ENCODE measurements at places on chromosomes 7 and 10.

GRCh38 chr10:78821052-78821451, 247.7 kb upstream of the ZMIZ1 start:
- DNase-seq, result no peak

GRCh38 chr7:78539825-78540224, 741.3 kb downstream of the PHTF2 start:
- DNase-seq, result no peak

DNA sequence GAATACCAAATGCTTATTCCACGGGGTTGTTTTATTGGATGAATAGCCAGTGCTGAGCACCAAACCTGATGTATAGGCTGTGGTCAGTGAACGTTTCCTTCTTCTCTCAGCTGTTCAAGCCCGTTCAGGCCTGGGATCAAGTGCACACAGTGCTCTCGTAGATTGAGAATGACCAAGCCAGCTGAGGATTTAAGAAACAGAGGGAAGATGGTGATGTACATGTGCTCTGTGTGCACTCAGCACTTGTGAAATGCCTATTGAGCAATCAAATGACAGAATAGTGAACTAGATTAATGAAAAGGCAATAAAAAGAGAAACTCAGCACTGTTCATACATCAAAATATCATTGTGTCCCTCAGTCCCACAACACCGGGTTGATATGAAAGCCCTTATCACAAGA, 302.5 kb downstream of the BMPER start:
- DNase-seq, result no peak

- DNase-seq, result no peak
These were observed 44.9 kb downstream of the BEND7 start for GRCh38 chr10:13483951-13484350.

DNA sequence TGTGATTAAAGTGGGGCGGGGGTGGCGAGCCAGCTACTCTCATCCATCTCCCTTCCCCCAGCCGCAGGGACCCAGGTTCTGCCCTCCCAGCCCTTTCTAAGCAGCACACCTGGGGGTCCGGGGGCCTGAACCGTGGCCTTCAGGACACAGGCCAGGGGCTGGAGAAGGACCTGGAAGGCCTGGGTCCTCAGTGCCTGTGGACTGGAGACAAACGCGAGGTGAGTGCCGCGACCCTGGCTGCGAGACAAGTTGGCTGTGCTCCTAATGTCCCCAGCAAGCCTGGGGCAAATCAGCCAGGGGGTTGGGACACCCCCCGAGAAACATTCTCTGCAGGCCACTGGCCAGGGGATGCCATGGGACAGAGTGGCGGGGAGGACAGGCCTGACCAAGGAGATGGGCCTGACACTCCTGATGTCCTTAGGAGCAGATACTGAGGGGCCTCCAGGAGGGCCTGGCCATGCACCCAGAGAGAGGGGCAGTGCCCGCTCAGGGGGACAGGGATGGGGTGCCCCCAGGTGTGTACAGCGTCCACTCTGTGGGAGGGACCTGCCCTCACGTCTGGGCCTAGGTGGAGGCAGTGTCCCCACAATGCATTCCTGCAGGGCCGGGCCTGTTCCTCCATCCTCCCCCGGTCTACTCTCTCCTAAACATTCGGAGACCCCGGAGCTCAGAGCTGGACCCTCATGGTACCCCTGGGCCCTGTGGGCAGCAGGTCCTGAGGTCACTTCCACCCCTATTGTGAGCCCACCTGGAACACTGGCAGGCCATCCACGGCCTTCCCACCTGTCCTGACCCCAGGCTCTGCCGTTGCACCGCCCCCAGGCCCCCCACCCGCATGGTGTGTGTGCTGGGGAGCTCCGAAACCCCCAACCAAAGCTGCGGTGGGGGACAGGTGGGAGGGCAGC, 13.1 kb downstream of the BRAT1 start:
- no peak for DNase-seq

DNA sequence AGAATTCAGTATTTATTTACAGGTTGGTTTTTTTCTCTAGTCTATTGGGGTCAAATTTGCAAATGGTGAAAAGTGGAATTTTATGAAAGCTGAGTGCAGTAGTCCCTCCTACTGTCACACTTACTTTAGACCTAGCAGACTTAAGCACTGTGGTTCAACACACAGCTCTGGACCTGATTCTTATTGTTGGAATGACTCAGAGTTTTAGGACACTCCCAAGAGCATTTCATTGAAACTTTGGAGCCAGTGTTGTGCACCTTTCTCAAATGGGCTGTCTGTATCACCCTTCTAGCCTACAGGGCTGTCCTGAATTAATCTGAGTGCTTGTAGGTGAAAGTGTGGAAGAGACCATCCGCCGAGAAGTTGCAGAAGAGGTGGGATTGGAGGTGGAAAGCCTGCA, 16.1 kb downstream of the NUDT13 start:
- no peak for DNase-seq

GRCh38 chr7:10521306-10521705, 452.4 kb upstream of the PHF14 start:
- DNase-seq, result no peak

GRCh38 chr10:22505911-22506685, 160.8 kb downstream of the SPAG6 start:
- DNase-seq, result peak; percentile 31

- no peak for DNase-seq
These were observed 195.5 kb upstream of the HPS1 start for GRCh38 chr10:98642281-98642680.

GRCh38 chr10:1658658-1659057, 78.7 kb downstream of the ADARB2 start:
- no peak for DNase-seq

DNA sequence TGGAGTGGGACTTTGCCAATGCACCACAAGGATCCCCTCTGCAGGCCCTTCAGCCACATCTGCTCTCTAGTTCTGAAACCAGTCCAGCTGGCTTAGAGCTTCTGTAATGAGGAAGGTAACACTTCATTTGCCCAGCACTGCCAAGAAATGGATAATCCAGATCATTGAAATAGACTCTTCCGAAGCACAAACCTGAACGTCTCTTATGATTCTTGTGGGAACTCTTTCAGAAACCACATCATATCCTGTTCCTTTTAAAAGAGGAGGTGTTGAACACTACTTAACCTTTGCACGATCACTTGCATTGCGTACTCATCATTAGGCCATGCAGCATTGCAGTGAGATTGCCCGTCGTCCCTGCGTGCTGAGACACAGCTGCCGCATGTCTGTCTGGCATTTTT, 25.8 kb upstream of the PLPP4 start:
- no peak for DNase-seq

GRCh38 chr7:23004247-23004520, 9.7 kb downstream of the HYCC1 start:
- no peak for DNase-seq

- DNase-seq, result no peak
These were observed 252.3 kb downstream of the PRPF18 start for GRCh38 chr10:13839030-13839429.

DNA sequence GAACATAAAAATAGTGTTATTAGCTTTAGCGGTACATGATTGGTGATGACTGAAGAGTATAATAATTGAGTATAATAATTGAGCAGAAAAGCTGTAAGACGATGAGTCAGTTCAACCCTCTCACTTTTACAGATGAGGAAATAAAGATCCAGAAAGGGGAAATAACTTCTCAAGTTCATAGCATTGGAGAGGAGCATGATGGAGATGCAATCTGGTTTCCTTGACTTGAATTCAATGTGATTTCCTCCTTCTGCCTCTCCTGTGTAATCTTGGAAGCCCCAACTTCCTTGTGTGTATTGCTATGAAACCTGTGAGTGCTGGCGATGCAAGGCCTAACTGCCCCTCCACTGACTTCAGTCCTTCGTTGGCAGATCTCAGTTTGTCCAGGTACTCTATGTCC, 265.1 kb downstream of the LRMDA start:
- no peak for DNase-seq

GRCh38 chr10:51445588-51445987, 253.8 kb downstream of the CSTF2T start:
- no peak for DNase-seq

GRCh38 chr7:3497796-3498195, 196.7 kb downstream of the SDK1 start:
- DNase-seq, result no peak

Measured in activated T-cell treated with anti-CD3 and anti-CD28 coated beads, Interleukin-2, amount 50 U/mL, for 1 hour (primary cell).